ENCODE measurements at places on chromosomes 1 and 21.
A peak's percentile ranks its signal among the peaks of the same experiment; 100 is the strongest.

- DNase-seq, result no peak
These were observed 25.7 kb downstream of the TMPRSS2 start for GRCh38 chr21:41482301-41482700.

- DNase-seq, result no peak
These were observed 206.2 kb upstream of the C1orf87 start for GRCh38 chr1:60279798-60280197.

GRCh38 chr1:159007726-159008125 is 2.0 kb upstream of the IFI16 start:
- no peak for DNase-seq

DNA sequence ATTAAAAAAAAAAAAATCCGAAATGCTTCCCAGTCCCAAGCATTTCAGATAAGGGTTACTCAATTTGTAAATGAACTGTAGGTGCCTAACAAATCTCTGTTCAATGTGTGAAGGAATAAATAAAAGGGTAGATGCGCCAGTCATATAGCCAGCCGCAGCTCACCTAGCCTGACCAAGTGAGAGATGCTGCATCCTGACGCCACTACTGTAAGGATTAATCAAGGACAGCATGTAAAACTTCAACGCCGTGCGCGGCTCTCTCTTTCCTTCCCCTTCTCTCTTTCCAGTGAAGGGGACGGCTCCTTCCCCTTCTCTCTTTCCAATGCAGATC is 441 bp downstream of the PPT1 start:
- no peak for DNase-seq

DNA sequence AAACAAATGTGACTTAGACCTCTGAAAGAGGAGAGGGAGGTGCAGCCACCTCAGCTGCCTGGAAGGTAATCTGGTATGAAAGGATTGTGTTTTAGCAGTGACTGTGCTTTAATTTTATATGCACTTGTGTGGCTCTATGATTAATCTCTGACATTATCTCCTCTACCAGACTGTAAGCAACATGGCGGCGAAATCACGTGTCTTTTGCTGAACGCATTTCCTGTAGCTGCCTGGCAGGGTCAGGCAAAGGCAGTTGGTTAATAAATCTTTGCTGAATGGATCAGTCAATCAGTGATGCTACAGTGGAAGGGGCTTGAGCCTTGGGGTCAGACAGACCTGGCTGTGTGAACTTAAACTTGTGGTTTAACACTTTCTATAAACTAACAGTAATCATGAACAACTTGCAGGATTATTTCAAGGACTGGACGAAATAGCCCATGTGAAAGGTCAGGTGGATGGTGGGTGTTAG is 96.9 kb downstream of the ADSS2 start:
- DNase-seq, result no peak

DNA sequence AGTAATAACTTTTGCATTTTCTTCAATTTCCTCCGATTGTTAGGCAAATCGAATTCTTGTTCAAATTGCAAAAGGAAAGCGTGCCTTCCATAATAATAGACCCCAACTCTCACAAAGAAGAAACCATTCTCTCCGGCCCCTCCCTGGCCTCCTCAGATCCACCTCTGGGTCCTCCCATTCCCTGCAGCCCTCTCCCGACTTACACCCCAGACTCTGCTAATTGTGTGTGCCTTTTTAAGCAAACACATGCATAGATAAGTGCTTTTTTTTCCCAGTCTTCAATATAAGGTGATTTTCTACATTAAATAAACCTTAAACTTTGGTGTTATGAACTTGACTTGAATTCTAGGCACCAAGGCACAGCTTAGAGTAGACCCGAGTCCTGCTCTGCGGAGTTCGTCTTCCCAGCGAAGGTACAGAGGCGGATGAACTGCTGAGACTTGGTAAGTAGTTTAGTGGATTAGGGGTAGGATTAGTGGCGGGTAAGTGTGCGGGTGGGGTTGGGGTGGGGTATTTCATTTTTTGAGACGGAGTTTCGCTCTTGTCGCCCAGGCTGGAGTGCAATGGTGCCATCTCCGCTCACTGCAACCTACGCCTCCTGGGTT is 1.5 kb downstream of the L1TD1 start:
- DNase-seq, result no peak

GRCh38 chr1:16967095-16967575 is 13.3 kb downstream of the MFAP2 start:
- DNase-seq, result no peak

- DNase-seq, result no peak
These were observed 40.5 kb downstream of the CNN3 start for GRCh38 chr1:94886361-94886760.

- no peak for DNase-seq
These were observed 184.0 kb downstream of the HUNK start for GRCh38 chr21:32056791-32057190.

GRCh38 chr1:224333939-224334786 is 4.2 kb upstream of the NVL start:
- DNase-seq, result no peak

GRCh38 chr1:53439337-53440207 is 19.6 kb upstream of the DMRTB1 start:
- DNase-seq, result no peak

- DNase-seq, result no peak
These were observed 142.7 kb upstream of the CSF3R start for GRCh38 chr1:36625253-36625934.

- peak; percentile 39 for DNase-seq
These were observed 7.0 kb upstream of the IGSF21 start for GRCh38 chr1:18100491-18101063.

- DNase-seq, result no peak
These were observed 45.9 kb upstream of the PUM1 start for GRCh38 chr1:31111290-31111951.

- DNase-seq, result no peak
These were observed 311.3 kb downstream of the TGFB2 start for GRCh38 chr1:218656301-218657037.

DNA sequence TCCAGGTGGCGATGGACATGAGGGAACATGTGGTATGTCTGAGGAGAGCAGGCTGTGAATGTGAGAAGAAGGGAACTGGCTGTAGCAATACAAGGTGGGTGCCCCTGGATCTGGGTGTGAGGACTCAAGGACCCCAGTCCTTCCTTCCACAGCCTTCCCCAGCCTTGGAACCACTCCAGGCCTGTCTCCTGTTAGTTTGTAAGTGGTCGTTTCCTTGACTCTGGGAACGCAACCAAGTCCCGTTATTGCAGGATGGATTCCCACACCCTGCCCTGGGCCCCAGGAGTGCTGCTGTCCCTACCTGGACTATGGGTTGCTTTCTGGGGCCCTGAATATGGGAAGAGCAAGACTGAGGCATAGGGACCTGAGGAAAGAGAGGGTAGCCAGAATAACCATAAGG is 47.2 kb upstream of the VANGL1 start:
- DNase-seq, result no peak

DNA sequence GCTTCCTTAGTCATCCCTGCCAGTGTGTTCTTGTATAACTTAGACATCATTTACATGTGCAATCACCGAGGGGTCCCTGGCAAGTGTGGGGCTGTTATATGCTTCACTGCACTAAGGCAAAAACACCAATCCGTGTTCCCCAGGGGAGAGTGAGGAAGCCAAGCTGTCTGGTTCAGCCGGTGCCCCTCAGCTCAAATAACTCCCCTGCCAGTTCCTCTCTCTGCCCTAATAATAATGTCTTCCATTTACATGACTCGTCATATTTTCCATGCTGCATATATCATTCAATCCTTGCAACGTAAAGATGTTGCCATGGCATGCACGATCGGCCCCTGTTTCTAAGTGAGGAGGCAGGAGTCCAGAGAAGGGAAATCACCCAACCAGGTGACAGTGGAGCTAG is 24.4 kb upstream of the NDC1 start:
- DNase-seq, result no peak

- DNase-seq, result no peak
These were observed 6.5 kb upstream of the TFF2 start for GRCh38 chr21:42357307-42357706.

DNA sequence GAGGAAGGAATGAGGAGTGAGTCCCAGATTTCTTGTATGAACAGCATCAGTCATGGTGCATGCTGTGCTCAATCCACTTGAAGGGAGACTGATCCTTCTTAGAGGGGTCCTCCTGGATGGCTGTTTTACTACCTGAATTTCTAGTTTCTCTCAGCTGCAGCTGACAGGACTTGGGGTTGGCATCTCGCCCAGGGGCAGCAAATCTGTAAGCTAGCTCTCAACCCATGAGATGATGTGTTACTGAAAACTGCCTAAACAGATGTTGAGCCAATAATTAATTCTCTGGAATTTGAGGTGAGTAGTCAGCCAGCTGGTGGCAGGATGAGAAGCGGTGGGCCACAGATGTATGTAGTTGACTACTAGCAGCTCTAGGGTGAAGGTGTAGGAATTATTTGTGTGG is 19.6 kb downstream of the BACH1 start:
- no peak for DNase-seq

- no peak for DNase-seq
These were observed 63.4 kb downstream of the LBR start for GRCh38 chr1:225364439-225364838.

GRCh38 chr1:40948741-40949443 is 30.6 kb upstream of the CTPS1 start:
- DNase-seq, result peak; percentile 55

DNA sequence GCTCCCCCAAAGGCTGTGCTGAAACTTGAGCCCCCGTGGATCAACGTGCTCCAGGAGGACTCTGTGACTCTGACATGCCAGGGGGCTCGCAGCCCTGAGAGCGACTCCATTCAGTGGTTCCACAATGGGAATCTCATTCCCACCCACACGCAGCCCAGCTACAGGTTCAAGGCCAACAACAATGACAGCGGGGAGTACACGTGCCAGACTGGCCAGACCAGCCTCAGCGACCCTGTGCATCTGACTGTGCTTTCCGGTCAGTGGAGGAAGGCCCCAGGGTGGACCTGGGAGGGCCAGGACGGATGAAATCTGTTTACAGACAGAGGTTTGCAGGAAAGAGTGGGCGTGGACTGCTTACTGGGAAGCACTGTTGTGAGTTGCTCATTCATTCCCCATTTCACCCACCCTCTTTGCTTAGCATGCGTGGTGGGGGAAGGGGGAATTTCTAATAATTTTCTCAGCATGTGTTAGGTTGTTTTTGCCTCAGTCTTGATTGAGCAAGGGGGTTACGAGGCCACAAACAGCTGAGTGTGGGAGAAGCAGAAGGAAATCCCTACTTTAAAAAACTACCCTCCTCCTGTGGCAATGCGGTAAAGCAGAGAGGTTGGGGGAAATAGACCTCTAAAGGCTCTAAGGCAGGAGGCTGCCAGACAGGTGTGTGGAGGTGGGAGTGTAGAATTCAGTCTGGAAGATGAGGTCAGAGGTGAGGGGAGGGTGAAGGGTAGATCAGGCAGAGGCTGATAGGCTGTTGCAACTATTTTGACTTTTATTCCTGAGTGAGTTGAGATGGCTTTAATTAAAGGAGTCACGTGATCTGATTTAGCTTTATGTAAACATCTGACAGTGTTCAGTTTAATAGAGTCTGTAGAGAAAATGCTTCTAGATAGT is 1.3 kb downstream of the FCGR2A start:
- DNase-seq, result no peak

- DNase-seq, result no peak
These were observed 5.0 kb upstream of the KIF21B start for GRCh38 chr1:201028461-201028889.

DNA sequence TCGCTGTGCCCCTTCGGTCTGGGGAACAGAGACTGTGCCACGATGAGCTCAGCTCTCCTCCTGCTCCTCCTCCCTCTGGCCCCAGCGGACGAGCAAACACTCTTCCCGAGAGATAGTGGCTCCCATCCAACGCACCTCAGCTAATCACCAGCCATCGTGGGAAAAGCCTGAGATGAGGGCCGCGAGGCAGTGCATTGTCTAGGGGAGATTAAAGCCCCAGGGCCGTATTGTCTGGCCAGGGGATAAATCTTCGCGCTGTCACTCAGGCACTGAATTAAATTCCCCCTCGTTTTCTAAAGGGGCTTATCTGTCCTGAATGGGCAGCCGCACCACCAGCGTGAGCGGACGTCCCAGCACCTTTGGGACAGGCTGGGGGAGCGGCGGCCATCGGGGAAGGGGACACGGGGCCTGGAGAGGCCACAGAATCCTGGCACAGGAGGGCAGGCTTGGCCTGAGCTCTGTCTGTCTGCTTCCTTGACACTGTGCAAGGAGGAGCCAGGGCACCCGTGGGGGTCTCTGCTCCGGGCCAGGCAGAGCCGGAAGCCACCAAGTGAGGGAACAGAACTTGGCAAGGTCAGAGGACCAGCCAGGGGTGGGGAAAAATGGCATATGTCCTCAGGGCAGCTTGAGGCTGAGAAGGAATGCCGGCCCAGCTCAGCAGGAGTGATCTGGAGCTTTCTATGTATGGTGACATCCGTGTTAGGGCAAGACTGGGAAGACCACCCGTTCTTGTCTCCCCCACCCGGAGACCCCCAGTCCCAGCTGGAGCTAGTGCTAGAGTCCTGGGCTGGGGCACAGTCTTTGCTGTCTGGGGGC is 32.3 kb downstream of the PRDM16 start:
- no peak for DNase-seq

GRCh38 chr1:109917768-109918606 is 7.3 kb downstream of the CSF1 start:
- no peak for DNase-seq

DNA sequence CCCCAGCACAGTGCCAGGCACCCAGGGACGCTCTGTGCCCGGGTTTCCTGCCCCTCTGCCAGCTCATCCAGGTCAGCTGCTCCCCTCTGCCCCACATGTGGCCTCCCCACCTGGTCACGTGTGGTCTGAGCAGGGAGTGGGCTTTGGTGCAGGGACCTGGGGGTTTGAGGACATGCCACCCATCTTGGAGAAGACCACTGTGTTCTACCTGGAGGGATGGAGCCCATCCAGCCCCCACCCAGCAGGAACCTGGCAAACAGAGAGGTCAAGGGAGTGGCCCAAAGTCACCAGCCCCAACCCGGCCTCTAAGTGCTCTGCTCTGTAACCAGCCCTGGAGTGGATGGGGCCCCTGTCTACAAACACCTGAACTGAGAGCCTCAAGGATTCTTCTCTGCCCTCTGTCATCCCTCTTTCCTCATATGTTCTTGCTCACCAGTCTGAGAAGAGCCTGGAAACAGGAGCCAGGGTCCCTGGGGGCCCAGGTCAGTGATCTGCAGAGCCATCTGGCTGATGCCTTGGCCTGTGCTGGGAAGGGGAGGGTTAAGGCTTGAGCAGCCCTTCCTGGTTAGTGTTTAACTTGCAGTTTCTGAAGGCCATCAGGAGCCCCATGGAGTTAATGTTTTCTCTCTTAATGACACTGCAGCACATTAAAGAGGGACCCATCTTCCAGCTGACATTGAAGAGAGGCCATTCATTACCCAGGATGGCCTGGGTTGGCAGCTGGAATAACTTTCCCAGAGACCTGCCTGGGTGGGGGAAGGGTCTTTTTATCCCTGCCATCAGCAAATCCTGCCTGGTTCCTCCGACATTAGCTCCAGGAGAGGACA is 235.4 kb downstream of the PTPRU start:
- no peak for DNase-seq

DNA sequence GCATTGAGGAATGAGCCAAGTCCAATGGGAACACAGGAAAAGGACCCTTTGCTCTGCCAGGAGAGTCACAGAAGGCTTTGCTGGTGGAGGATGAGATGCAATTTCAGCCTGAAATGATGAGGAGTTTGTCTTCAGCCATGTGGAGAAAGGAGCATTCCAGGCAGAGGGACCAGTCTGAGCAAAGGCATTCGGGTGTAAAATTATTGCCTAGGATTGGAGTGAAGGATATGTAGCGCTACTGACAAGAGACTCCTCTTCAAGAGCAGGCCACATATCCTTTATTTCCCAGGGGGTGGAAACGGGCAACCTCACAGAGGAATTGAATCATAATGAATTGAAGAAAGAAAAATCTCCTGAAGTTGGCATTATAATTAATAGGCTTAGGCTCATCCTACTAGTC is 1.1 kb upstream of the CSF1 start:
- DNase-seq, result no peak
